ENCODE measurements at places on chromosomes 5 and 9. TPM values are rescaled to one million over a fixed set of nuclear protein-coding genes. Genes with fewer than 3 reads are reported as not detected.

RAI14 gene
- 56.6 TPM for total RNA-seq

KCNV2 gene
- total RNA-seq, result not detected

JAKMIP2 gene
- total RNA-seq, result 1.3 TPM

TMEM8B gene
- 2.7 TPM for total RNA-seq

ZNF474 gene
- total RNA-seq, result 0.16 TPM

RICTOR gene
- total RNA-seq, result 18.3 TPM

HAVCR2 gene
- 3.3 TPM for total RNA-seq

KCNT1 gene
- total RNA-seq, result not detected

LCN2 gene
- not detected for total RNA-seq

SLC34A3 gene
- total RNA-seq, result not detected

SELENOP gene
- total RNA-seq, result 87.6 TPM

OR13C2 gene
- not detected for total RNA-seq

All from bronchial smooth muscle cell (primary cell).